Prostate gland (tissue), 2 donors: ENCODE measurements at places on chromosomes 16 and 17. TPM values are rescaled to one million over a fixed set of nuclear protein-coding genes. Genes with fewer than 3 reads are reported as not detected.

The HSD3B7 gene
- 10.7 TPM for total RNA-seq

DNA sequence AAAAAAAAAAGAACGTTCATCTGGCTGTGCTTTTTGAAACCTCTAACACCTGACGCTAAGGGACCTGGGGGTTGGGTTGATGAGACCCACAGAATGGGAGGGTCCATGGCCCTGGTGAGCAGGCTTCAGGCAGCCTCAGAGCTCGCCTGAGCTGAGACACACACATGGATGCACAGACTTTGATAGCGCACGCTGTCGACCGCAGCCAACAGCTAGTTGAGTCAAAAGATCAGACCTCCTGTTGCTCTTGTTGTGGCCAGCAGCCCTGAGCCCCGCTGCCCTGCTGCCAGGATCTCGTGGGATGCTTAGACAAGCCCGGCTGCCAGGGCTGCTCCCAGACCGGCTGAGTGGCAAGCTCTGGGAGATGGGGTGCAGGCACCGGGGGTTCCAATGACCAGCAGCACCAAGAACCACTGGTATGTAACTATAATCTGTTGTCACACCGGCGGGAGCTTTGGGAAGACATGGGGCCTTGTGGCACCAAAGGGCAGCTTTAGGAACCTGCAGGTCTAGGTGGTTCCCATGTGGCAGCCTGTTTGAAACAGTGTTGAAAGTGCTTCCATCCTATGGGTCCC is 20.0 kb upstream of the MEAK7 start:
- no peak overlapping the region for H3K27ac ChIP-seq
- DNase-seq, result no peak
- H3K4me3 ChIP-seq, result no peak overlapping the region

DNA sequence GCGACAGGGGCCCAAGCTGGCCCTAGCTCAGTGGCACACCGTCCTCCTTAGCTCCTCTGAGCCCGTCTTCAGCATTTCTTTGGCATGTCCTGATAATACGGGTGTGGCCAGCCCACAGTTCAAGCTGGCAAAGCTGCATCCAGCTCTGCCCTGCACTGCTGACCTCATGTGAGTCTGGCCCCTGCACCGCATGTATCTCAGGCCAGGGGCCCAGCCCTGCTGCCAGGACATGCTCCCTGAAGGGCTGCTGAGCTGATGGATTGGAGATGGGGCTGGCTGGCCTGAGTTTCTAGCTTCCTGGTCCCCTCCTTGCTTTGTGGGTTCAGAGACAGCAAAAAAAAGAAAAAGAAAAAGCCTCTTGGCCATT is 2.4 kb downstream of the DOC2B start:
- no peak for DNase-seq
- H3K4me1 ChIP-seq, result peaks cover 4% of the 10 kb centered on the region
- no peak overlapping the region for H3K4me3 ChIP-seq
- no peaks in the 10 kb centered on the region for H3K36me3 ChIP-seq
- no peaks in the 10 kb centered on the region for H3K27me3 ChIP-seq

- no peaks in the 10 kb centered on the region for H3K4me1 ChIP-seq
- no peak overlapping the region for H3K27ac ChIP-seq
- no peaks in the 10 kb centered on the region for H3K27me3 ChIP-seq
- H3K36me3 ChIP-seq, result no peaks in the 10 kb centered on the region
- no peak for DNase-seq
- no peak overlapping the region for H3K4me3 ChIP-seq
These were observed 210.6 kb upstream of the KCNJ16 start for GRCh38 chr17:69864462-69864861.

DNA sequence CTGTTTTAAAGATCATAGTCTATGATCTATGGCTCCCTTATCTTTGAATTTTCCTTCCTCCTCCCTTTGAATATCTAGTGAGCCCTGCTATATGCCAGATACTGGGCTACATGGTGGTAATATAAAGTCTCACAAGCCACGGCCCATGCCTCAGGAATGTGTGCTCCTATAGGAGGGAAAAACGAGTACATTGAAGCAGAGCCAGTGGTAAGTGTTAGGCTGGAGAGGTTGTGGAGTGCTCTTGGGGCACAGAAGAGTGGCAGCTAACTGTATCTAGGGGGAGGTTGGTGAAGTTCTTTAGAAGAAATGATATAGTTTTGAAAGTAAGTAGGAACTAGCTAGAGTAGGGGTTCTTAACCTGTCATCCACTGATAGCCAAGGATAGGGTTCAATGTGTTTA is 105.8 kb upstream of the PMFBP1 start:
- H3K4me3 ChIP-seq, result no peak overlapping the region
- DNase-seq, result no peak
- H3K27me3 ChIP-seq, result no peaks in the 10 kb centered on the region
- no peaks in the 10 kb centered on the region for H3K4me1 ChIP-seq
- H3K36me3 ChIP-seq, result no peaks in the 10 kb centered on the region
- no peak overlapping the region for H3K27ac ChIP-seq

- no peaks in the 10 kb centered on the region for H3K27me3 ChIP-seq
- no peak overlapping the region for H3K4me3 ChIP-seq
- DNase-seq, result no peak
- H3K36me3 ChIP-seq, result no peaks in the 10 kb centered on the region
- peaks cover 3% of the 10 kb centered on the region for H3K4me1 ChIP-seq
- H3K27ac ChIP-seq, result no peak overlapping the region
These were observed 73.0 kb downstream of the YPEL2 start for GRCh38 chr17:59404471-59404870.

DNA sequence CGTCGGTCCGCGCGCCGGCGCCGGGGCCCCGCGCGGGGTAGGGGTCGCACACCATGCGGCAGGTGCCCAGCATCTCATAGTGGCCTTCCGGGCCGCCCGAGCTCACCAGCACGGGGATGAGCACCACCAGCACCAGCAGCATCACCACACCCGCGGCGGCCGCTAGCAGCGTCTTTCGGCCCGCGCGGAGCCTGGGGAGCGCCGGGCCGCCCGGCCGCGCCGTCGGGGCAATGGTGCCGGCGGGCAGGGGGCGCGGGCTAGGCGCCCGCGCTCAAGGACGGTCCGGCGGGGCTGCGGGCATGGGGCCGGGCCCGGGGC is 237 bp downstream of the C1QL1 start:
- H3K4me1 ChIP-seq, result no peaks in the 10 kb centered on the region
- H3K27me3 ChIP-seq, result peaks cover 11% of the 10 kb centered on the region
- no peak for DNase-seq
- peak overlapping the region; percentile 8 for H3K4me3 ChIP-seq
- H3K27ac ChIP-seq, result no peak overlapping the region

DNA sequence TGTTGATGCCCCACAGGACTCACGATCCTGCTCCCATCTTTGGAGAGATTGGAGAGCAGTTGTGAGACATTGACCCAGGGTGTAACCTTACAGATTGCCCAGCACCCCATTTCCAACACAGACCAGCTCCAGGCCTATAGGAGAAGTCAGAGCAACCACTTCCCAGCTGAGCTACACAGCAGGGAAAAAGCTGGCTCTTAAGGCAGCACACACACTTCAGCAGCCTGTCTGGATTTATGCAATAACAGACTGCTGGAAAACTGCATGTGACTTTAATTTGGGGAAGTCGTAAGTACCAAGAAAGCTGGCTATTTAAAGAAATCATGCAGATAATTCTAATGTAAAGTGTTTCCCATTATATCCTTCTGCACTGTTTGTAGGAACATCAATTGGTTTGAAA is 30.8 kb downstream of the NOG start:
- no peaks in the 10 kb centered on the region for H3K36me3 ChIP-seq
- H3K4me3 ChIP-seq, result no peak overlapping the region
- no peak overlapping the region for H3K27ac ChIP-seq
- H3K4me1 ChIP-seq, result no peaks in the 10 kb centered on the region
- no peak for DNase-seq
